ENCODE measurements at places on chromosomes 4 and X.

DNA sequence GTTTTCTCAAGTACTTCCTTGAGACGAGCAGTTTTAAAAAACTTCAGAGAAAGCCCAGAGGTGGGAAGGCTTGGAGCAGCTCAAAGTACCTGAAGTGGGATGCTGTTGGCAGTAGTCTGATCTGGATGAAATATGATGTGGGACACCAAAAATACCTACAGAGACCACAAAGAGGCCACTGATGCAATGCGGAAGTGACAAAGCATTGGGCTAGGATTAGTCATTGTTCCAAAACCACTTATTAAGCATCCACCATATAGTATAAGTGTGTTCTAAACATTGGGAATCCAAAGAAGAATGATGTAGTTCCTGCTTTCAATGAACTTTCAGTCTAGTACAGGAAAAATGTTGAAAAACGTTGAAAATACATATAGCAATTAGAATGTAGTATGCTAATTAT, 386.1 kb upstream of the CNKSR2 start:
- no peak for DNase-seq

- DNase-seq = no peak
Measured at GRCh38 chr4:128700659-128701350, 108.7 kb upstream of the JADE1 start.

DNA sequence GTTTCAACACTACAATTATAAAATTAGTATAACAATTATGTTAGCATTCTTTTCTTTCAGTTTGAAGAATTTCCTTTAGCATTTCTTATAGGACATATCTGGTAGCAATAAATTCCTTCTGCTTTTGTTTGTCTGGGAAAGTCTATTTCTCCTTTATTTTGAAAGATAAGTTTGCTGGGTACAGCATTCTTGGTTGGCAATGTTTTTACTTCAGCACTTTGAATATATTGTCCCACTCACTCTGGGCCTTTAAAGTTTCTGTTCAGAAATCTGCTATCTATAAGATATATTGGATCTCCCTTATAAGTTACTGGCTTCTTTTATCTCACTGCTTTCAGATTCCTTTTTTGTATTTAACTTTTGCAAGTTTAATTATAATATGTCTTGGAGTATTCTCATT, 222.1 kb downstream of the PARM1 start:
- DNase-seq = no peak

- DNase-seq = no peak
Measured at GRCh38 chr4:1245481-1246051, 3.4 kb downstream of the CTBP1 start.

DNA sequence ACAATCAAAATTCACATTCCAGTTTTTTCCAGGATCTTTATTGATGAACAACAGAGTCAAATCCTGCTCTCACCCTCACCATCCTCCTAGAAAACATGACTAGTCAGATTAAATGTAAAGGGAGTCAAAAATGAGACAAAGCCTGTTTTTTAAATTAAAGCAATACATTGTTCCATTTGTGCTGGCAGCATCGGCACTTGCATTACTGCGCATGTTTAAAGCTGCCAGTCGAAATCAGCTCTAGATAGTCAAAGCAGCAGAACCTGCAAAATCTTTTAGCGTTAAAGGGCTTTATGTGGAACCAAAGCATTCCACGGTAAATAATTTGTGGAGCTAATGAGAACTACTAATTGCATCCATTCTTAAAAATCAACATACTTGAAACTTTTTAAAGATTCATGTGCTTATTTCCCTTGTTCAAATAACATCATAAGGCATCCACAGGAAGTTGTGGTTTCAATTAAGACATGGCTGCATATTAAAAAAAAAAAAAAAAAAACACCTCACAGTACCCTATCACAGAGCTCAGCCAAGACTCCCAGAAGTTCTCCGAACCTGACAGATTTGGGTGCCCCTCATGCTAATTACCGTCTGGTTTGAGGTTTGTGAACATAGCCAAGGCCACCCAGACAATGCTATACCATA, 82.2 kb downstream of the SH3KBP1 start:
- no peak for DNase-seq

GRCh38 chr4:81804849-81805248, 333.1 kb upstream of the RASGEF1B start:
- no peak for DNase-seq

GRCh38 chr4:88697141-88697540, 488 bp downstream of the NAP1L5 start:
- no peak for DNase-seq

GRCh38 chrX:20144491-20144890, 2.9 kb upstream of the EIF1AX start:
- DNase-seq = no peak

- DNase-seq = no peak
Measured at GRCh38 chr4:185384930-185385331, 10.8 kb downstream of the LRP2BP start.

DNA sequence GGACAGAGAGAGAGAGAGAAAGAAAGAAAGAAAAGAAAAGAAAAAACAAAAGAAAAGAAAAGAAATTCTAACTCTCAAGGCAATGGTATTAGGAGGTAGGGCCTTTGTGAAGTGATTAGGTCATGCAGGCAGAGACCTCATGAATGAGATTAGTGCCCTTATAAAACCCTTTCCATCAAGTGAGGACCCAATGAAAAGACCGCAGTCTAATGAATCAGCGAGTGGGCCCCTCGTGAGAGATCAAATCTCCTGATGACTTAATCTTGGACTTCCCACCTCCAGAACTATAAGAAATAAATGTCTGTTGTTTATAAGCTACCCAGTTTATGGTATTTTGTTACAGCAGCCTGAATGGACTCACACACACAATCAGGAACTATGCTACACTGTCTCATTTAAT, 16.9 kb downstream of the AASDH start:
- no peak for DNase-seq

- no peak for DNase-seq
Measured at GRCh38 chr4:27463816-27464215, 603.2 kb downstream of the STIM2 start.

GRCh38 chr4:58138786-58139668, 1028.8 kb upstream of the IGFBP7 start:
- DNase-seq = no peak

- DNase-seq = no peak
Measured at GRCh38 chrX:85544609-85545008, 165.1 kb upstream of the POF1B start.

- DNase-seq = no peak
Measured at GRCh38 chr4:94208266-94208665, 601 bp downstream of the SMARCAD1 start.

- no peak for DNase-seq
Measured at GRCh38 chr4:121582296-121582695, 114.5 kb downstream of the ANXA5 start.

DNA sequence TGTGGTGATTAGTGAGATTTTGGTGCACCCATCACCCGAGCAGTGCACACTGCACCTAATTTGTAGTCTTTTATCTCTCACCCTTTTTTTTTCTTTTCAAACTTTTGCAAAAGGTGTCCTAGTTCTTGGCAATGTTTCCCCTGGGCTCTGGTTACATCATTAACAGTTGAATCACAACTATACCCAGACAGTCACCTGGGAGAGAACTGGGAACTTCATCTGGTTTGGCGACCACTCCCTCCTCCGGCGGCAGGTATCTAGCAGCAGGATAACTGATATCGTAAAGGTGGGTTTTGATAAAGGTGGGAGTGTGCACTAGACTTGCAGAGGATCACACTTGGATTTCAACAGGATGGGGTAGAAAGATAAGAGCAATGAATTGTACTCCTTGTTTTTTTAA, 140.5 kb downstream of the CHIC2 start:
- no peak for DNase-seq

GRCh38 chrX:152038804-152039203, 64.3 kb upstream of the GABRE start:
- DNase-seq = no peak

DNA sequence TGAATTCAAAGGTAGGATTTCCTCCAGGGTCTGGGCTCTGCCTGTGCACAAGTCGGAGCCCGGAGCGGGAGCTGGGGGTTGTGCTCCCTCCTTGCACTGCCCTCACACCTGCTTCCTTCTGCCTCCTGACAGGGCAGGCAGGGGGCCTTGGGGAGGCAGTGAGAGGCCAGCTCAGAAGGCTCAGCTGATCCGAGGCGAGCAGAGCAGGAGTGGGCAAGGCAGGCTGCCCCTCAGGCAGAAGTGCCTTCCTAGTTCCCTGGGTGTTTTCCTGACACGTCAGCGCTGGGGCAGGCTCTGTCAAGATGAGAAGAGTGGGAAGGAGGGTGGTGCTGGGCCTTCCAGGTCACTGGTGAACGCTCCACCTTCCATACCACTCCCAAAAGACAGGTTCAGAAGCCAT, 5.5 kb upstream of the IRAK1 start:
- DNase-seq = no peak

DNA sequence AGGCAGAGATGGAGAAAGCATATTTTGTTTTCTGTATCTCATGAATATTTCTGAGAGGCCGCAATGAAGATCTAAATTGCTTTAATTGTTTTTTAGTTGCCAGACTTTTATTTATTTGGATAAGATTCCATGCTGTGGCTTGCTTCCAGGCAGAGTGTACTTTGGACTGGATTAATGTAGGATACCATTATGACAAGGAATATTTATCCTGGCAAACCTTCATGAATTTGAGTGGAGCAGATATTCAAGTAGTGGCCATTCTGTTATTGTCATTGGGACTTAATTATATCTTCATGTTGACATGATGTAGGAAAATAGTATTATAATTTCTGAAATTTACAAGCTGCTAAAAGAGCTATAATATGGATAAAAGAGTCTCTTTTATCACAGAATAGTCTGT, 182.9 kb downstream of the C4orf33 start:
- DNase-seq = peak; percentile 44

- DNase-seq = no peak
Measured at GRCh38 chrX:18424482-18425198, 768 bp upstream of the CDKL5 start.

DNA sequence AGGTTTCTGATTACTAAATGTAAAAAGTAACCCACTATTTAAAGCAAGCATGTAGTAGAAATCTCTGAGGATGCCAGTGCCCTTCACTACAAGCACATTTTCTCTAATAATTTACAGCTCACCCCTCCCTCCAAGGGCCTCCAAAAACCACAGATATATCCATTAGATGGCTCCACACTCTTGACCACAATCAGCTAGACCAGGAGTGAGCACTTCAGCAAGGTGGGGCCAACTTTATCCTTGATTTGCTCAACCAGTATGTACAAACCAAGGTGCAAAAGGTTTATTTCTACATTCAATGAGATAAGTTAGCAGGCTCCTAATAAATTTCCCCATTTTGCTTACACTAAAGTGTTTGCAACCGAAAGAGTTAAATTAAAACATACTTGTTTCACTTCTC, 35.8 kb downstream of the RFC1 start:
- DNase-seq = no peak

DNA sequence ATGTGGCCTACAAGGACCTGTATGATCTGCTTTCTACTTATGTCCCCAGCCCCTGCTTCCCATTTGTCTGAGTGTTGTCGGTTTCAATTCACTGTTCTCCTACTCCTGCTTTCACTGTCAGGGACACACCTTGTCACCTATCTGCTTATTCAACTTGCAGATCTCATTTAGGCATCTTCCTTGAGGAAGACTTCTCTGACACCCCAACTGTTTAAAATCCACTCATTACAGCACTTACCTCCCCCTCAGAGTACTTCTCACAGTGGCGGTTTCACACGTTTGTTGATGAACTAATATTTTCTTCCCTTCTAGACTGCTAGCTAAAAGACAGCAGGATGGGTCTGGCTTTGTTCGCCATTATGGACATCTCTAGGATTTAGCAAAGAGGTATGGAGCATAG, 279.9 kb upstream of the TET2 start:
- DNase-seq = no peak

- DNase-seq = peak; percentile 13
Measured at GRCh38 chrX:40169193-40170101, 71.7 kb upstream of the BCOR start.

GRCh38 chrX:150954951-150955350, 28.2 kb upstream of the HMGB3 start:
- no peak for DNase-seq

GRCh38 chr4:12446256-12446655, 1017.6 kb upstream of the HS3ST1 start:
- no peak for DNase-seq

GRCh38 chr4:128332081-128332480, 44.5 kb upstream of the PGRMC2 start:
- DNase-seq = no peak

GRCh38 chrX:69028761-69029120, 136.5 kb downstream of the PJA1 start:
- DNase-seq = no peak

DNA sequence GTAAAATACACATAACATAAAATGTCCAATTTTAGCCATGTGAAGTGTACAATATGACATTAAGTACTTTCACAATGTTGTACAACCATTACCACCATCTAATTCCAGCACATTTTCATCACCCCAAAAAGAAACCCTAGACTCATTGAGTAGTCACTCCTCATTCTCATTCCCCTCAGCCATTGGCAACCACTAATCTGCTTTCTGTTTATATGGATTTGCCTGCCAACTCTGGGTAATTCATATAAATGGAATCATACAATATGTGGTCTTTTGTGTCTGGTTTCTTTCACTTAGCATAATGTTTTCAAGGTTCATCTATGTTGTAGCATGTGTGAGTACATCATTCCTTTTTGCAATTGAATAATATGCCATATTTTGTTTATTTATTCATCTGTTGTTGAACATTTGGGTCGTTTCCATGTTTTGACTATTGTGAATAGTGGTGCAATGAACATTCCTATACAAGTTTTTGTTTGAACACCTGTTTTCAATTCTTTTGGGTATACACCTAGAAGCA, 43.0 kb downstream of the EIF2S3 start:
- no peak for DNase-seq

DNA sequence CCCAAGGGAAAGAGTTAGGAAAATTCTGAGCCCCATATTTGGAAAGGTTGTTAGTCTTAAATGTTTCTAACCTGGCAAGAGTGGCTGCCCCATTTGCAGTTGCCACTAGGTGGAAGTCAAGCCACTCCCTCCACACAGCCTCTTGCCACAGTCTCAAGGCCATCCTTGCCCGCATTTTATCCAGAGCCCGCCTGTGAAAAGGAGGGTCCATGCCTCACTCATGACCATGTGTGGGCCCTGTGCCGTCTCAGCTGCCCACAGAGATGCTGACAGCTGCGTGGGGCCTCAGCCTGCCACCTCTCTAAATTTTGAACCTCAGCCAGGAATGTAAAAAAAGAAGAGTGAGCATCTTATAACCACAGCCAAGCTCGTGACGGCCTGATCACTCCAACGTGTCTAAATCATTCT, 201.5 kb upstream of the FAM241A start:
- no peak for DNase-seq
